ENCODE measurements at places on chromosomes 1 and 21. TPM values are rescaled to one million over a fixed set of nuclear protein-coding genes. Genes with fewer than 3 reads are reported as not detected.

GBP1 gene
- 41.7 TPM for polyA plus RNA-seq

- H3K27me3 ChIP-seq = no peaks in the 10 kb centered on the region
- H3K36me3 ChIP-seq = no peaks in the 10 kb centered on the region
- DNase-seq = no peak
- no peak overlapping the region for H3K27ac ChIP-seq
These were observed 51.4 kb upstream of the RGS1 start for GRCh38 chr1:192524223-192524622.

DNA sequence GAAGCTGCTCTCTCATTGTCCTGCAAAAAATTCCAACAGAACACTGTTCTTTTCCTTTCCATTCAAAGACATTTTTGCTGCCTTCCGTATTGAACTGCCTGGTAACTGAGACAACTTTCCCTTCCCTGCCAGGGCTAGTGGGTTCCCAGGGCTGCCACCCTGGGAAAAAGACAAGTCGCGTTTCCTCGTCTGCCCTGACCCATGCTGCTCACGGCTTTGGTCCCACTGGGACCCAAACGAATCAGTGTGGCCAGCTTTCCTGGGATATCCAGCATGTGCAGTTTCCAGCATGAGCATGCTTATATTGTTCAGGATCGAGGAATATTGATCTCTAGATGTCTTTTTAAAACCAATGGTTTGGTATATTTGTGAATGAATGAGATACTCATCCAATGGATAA is 18.2 kb downstream of the SOX13 start:
- DNase-seq = no peak
- no peaks in the 10 kb centered on the region for H3K36me3 ChIP-seq
- H3K27me3 ChIP-seq = no peaks in the 10 kb centered on the region
- no peak overlapping the region for H3K27ac ChIP-seq

SLC6A17 gene
- polyA plus RNA-seq = 0.03 TPM

C1QA gene
- polyA plus RNA-seq = 89.6 TPM

- H3K27me3 ChIP-seq = no peaks in the 10 kb centered on the region
- no peak for DNase-seq
- peaks cover 16% of the 10 kb centered on the region for H3K4me1 ChIP-seq
- H3K27ac ChIP-seq = no peak overlapping the region
These were observed 8.5 kb downstream of the ERRFI1 start for GRCh38 chr1:8017495-8018197.

Measured in ovary (tissue), 10 donors.